CD14-positive monocyte (primary cell): ENCODE measurements at places on chromosomes 4 and X.
A peak's percentile ranks its signal among the peaks of the same experiment; 100 is the strongest.

- no peak for DNase-seq
- no peak overlapping the region for H3K27ac ChIP-seq
- no peaks in the 10 kb centered on the region for H3K36me3 ChIP-seq
Observed at GRCh38 chr4:10666616-10667015, 18.0 kb downstream of the CLNK start.

DNA sequence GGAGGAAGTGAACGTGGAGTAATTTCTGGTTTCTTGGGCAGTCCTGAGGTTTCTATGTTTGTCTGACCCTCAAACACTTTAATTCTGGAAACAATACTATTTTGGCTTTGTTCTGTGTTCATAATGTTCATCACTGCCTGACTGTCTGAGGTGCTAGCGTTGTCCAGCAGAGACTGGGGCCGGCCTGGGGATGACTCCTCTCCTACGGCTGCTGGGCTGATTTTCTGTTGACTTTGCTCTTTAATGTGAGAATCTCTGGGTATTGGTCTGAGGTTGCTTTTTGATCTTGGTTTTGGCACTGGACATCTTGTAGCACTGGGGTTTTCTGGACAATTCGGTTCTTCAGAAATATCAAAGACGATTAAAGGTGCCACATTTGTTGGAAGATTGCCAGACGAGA, 75.8 kb downstream of the RPS3A start:
- H3K36me3 ChIP-seq = no peaks in the 10 kb centered on the region
- no peaks in the 10 kb centered on the region for H3K4me1 ChIP-seq
- H3K4me3 ChIP-seq = no peak overlapping the region
- H3K27ac ChIP-seq = no peak overlapping the region

DNA sequence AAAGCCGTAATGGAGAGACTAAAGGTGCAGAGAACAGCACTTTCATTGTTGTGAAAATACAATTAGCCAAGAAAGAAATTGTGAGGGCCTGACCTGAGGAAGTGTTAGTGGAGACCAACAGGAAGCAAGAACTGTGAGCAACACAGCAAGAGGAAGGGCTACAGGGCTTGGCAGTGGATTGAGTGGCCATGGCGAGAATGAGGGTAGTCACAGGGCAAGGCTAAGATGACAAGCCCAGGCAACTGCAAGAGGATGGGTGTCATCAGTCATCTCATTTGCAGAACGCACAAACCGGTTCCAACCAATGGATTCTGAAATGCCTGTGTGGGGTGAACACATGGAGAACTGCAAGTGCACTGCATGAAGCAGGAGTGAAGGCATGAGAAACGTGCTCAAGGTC, 3.6 kb downstream of the SLC10A6 start:
- no peak for DNase-seq
- H3K4me3 ChIP-seq = no peak overlapping the region
- no peak overlapping the region for H3K27ac ChIP-seq
- H3K36me3 ChIP-seq = no peaks in the 10 kb centered on the region
- H3K27me3 ChIP-seq = no peaks in the 10 kb centered on the region

GRCh38 chr4:3777033-3777390, 10.8 kb downstream of the ADRA2C start:
- no peak overlapping the region for H3K27ac ChIP-seq
- H3K4me3 ChIP-seq = no peak overlapping the region
- no peak for DNase-seq
- H3K4me1 ChIP-seq = no peaks in the 10 kb centered on the region

GRCh38 chrX:64191281-64192010, 14.1 kb downstream of the AMER1 start:
- no peaks in the 10 kb centered on the region for H3K36me3 ChIP-seq
- no peaks in the 10 kb centered on the region for H3K27me3 ChIP-seq
- H3K27ac ChIP-seq = no peak overlapping the region

DNA sequence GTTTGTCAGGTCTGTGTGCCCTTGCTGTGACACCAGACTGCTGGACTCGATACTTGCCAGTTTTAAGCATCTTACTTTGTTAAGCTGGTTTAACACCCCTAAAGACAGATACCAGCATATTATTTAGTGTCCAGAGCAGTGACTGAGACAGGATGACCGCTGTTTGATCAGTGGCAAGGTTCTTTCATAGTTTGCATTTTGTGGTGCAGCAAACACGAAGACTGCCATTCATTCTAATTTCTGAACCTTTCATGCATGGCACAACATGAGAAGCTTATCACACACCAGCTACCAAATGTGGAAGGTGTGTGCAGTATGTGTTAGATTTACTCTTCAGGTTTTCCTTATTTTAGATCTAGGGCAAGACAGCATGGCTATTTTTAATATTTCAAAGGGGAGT, 28.2 kb downstream of the JADE1 start:
- DNase-seq = no peak
- H3K36me3 ChIP-seq = peaks cover 69% of the 10 kb centered on the region
- peak overlapping the region; percentile 16 for H3K27ac ChIP-seq
- no peak overlapping the region for H3K4me3 ChIP-seq

DNA sequence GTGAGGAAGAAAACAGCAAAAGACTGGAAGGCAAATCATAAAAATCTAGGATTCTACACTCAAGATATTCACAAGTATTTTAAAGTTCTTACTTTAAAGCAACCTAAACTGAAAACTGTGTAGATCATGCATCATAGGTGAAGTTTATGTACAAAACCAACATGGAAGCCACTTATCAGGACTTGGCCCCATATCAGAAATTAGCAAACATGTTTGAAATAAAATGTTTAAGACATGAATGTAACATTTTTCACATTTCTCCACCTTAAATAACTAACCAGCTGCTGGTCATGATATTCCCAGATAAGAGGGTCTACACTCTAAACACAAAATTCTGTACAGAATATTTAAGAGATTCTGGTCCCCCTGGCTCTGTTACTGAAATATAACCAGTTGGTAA, 38.5 kb downstream of the APBB2 start:
- no peak for DNase-seq
- H3K4me1 ChIP-seq = peaks cover 3% of the 10 kb centered on the region
- H3K27me3 ChIP-seq = no peaks in the 10 kb centered on the region

DNA sequence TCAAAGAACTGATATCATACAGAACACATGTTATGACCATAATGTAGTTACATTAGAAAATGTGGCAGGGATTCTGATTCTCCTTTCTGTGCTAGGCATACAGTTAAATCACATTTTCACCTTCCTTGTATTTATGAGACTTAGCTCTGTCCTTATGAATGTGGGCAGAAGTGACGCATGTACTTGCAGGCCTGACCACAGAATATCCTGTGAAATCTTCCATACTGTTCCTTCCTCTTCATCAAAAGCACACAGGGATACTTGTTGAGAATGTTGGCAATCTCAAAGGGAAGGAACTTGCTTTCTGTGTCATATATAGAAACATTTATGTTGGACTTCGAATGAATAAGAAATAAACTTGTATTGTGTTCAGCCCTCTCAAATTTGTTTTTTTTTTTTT, 17.2 kb upstream of the MYOZ2 start:
- H3K27ac ChIP-seq = no peak overlapping the region
- H3K27me3 ChIP-seq = no peaks in the 10 kb centered on the region
- no peak for DNase-seq
- peaks cover 4% of the 10 kb centered on the region for H3K4me1 ChIP-seq

DNA sequence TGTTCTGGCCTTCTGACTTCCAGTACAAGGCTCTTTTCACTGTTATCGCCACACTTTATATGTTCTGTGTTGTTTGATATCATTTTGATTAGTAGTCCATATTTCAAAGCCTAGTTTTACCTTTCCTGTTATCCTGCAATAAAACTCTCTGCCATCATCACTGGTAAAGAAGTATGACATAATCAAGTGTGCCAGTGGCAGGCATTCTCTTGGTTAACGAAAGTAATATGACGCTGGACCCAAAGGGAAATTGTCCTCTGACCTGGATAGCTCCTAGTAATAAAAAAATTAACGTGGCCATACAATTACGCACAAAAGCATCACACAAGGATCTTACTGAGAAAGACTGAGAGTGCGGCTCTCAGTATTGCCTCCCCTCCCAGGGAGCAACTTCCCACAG, 33.8 kb downstream of the DGKK start:
- no peaks in the 10 kb centered on the region for H3K36me3 ChIP-seq
- no peak overlapping the region for H3K4me3 ChIP-seq
- H3K27ac ChIP-seq = no peak overlapping the region
- no peak for DNase-seq
- no peaks in the 10 kb centered on the region for H3K4me1 ChIP-seq
- H3K27me3 ChIP-seq = peaks cover 6% of the 10 kb centered on the region

DNA sequence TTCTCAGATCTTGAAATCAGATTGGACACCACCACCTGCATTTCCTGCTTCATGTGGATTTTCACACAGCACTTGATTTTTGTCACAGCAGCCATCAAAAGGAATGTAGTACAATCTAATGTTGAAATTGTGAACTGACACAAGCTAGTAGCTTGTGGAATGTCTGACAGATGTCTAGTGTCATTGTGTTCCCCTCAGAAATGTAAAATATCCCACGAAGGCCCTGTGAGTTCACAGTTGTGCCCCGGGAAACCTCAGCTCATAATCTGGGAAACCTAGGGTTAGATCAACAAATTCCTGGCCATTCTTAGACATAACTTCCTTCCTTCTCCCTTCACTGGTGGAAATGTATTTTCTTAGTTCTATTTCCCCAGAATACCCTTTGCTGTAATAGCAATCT, 205.7 kb downstream of the AR start:
- no peak overlapping the region for H3K27ac ChIP-seq
- H3K4me3 ChIP-seq = no peak overlapping the region
- H3K27me3 ChIP-seq = no peaks in the 10 kb centered on the region
- DNase-seq = no peak
- no peaks in the 10 kb centered on the region for H3K36me3 ChIP-seq
- no peaks in the 10 kb centered on the region for H3K4me1 ChIP-seq

DNA sequence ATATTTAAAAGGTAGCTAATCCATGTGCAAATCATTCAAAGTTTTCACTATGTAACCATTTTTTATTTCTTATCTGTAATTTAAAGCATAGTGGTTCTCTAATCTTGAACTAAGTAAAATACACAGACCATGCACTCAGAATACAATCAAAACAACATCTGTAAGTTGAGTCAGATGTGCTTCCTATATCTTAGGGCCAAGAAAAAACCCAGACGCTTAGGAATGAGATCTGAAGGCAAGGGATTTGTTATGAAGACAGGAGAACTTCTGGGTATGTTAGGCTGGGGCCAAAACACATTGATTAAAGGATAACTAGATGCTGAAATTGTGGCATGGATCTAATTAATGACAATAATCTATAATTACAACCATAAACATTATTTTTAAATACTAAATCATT, 120.3 kb downstream of the PDE5A start:
- no peaks in the 10 kb centered on the region for H3K27me3 ChIP-seq
- H3K36me3 ChIP-seq = peaks cover 12% of the 10 kb centered on the region
- no peaks in the 10 kb centered on the region for H3K4me1 ChIP-seq
